HTR-8/SVneo (cell line): ENCODE measurements at places on chromosomes 11 and 22.

- DNase-seq, result no peak
Measured at GRCh38 chr11:46677169-46677568, 23.2 kb downstream of the ARHGAP1 start.

DNA sequence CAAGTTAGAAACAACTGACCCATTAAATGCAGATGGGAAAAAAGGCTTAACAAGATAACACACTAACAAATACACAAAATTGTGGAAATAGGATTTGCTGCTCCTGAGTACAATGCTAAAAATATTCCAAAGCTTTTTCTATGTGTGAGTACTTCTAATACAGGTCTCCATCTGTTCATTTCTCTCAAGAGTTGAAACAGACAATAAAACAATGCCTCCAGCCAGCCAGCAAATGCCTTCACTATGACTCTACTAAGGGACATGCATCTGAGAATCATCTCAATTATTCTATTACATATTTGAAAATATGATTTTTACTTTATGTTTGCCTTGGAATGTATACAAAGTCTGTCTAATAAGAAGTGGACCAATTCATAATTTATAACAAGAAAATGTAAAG, 119.0 kb downstream of the CADM1 start:
- no peak for DNase-seq

DNA sequence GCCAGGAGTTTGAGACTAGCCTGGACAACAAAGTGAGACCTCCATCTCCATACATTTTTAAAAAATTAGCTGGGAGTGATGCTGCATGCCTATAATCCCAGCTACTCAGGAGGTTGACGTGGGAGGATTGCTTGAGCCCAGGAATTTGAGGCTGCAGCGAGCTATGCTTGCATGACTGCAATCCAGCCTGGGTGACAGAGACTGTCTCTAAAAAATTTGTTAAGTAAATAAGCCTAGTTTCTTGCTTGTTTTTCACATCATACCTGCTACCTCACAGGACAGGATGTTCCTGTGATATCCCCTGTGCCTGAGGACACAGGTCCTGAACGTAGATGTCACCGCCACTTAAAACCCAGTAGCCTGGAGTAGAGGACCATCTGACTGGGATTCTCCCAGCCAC, 348.6 kb downstream of the MN1 start:
- DNase-seq, result no peak

- DNase-seq, result no peak
Measured at GRCh38 chr11:50182486-50182885, 149.8 kb downstream of the OR4C45 start.

DNA sequence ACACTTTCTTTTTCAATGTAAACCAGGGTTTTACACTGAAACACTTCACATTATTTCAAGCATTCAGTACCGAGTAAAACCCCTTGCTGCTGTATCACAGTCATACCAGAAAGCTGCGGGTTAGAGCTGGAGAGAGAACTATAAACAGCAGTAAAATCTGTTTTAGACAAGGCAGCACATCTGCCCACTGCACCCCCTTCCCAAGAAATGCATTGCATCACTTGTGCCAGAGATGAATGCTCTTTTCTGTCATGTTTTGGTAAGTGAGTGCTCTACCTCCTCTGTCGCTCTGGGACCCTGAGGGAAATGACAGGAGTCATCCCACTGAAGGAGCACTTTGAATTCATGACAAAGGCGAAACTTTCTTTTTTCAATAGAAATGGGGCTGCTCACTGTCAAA, 107.2 kb downstream of the MAML2 start:
- no peak for DNase-seq

DNA sequence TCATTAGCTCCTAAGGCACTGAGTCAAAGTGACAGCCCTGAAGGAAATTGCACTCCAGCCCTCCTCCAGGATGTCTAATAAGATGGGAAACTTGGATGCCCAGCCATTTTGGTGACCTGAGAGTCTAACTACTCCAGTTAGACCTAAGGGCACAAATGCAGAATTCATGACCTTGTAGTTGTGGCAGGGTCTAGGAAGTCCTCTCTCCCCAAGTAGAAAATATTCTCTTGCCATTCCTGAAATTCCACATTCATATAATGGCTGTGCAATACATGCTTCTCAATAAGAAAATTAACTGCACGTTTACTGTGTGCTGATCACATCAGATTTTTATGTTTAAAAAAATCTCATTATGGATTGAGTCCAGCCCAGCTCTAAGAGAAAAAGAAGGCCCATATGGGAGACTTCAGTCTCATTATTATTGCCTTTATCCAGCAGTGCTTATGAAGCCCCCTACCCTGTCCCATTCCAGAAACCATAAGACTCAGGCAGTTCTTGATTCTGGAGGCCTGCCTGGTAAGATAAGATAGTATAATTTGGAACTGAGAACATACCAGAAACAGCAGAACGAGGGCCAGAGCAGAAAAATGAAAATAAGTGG, 133.7 kb upstream of the LDLRAD3 start:
- DNase-seq, result no peak

DNA sequence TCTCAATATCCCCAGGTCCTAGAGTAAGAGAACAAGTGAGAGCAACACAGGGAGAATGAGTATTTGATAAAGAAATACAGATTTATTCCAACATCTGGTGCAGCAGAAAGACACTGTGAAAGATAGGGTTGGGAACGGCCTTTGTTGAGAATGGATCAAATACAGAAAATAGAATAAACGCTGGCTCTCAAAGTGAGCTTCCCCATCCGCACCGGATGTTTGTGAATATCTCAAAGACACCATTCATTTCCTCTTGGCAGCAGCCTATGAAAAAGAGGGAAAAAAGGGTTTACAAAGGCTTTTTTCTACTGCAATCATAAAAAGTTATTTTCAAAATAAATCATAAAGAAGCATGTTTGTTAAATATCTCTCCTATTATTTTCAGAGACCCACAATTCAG, 279.3 kb downstream of the CASP12 start:
- no peak for DNase-seq

- no peak for DNase-seq
Measured at GRCh38 chr22:39556970-39557841, 13.3 kb upstream of the CACNA1I start.

- DNase-seq, result peak; percentile 67
Measured at GRCh38 chr11:107898270-107898669, 30.0 kb upstream of the RAB39A start.

DNA sequence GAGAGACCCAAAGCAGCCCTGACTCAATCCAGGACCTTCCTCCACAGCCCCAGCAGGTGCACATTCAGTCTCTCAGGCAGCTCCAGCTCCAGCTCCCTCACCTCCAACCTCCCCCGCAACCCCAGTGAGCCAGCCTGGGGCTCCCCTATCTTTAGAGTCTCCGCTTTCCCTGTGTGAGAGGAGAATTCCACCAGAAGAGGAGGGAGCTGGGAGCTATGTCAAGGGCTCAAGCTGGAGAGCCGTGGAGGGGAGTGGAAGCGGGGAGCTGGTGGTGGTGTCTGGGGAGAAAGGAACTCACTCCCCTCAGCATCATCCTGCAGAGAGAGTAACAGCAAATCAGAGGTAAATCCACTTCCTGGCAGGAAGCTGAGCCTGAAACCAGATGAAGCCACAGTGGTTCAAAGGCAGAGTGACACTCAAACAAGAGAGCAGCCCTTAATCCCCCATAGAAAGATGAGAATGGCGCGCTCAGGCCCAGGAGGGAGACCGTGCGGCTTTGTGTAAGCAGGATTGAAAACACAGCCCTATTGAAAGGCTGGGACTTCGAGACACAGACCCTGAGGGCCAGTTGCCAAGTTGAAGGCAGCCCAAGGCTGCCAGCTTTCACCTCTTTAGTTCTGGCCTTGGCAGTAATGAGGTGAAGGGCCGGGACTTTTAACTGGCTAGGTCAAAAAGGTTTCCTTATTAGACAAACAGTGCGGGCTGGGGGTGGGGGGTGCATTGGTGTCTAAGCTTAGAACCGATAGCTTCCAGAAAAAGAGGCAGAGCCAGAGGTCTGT, 21.4 kb upstream of the CDON start:
- DNase-seq, result no peak

DNA sequence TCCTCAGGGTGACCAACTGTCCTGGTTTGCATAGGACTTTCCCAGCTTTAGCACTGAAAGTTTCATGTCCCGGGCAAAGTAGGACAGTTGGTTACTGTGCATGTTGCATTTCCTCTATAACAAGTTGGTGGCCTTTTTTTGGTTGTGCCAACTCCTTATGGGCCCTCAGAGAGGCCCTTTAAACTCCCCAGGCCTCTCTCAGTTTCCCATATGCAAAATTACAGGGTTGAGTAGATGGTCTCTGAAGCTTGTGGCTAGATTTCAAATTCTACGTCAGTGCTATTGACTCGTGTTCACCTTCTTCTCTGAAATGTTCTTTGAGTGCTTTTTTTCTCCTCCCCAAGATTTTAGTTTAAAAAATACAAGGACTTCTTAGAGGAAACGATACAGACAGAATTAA, 92.5 kb downstream of the MYO18B start:
- no peak for DNase-seq

DNA sequence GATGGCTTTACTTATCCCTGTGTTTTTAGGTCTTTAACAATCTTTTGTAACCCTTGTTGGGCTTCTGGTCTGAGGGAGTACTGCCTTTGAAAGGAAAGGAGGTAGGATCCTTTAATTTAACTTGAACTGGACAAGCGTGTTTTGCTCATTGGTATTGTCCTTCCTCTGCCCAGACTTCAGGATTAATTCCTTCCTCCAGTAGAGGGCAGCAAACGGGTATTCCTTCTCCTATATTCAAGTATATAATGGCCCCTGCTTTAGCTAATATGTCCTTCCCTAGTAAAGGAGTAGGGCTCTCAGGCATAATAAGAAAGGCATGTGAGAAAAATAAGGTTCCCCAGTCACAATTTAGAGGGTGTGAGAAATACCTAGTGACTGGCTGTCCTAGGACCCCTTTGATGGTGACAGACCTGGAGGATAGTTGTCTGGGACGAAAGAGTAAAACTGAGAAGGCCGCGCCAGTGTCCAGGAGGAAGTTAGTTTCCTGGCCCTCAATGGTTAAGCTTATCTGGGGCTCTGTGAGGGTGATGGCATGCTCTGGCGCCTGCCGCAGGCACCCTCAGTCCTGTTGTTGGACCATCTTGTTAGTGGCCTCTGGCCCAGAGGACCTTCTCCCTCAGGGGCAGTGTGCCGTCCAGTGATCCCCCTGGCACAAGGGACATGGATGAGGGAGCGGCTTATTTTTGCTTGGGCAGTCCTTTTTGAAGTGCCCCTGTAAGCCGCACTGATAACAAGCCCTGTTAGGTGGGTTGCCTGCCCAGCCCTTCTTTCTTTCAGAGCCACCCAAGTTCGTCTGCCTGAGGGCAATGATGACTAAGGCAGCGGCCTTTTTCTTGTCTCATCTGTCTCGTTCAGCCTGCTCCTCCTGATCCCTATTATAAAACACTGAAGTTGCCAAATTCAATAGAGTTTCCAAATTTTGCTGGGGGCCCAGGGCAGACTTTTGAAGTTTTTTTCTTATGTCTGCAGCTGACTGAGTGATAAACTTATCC, 51.8 kb downstream of the C11orf71 start:
- no peak for DNase-seq

GRCh38 chr11:128830290-128831173, 36.6 kb downstream of the KCNJ1 start:
- no peak for DNase-seq

GRCh38 chr11:8684600-8685290, 2.2 kb downstream of the RPL27A start:
- DNase-seq, result no peak

- no peak for DNase-seq
Measured at GRCh38 chr11:7154881-7155361, 66.1 kb downstream of the RBMXL2 start.

- no peak for DNase-seq
Measured at GRCh38 chr11:65425105-65425970, 2.7 kb downstream of the NEAT1 start.

GRCh38 chr11:15434529-15434928, 319.8 kb downstream of the INSC start:
- DNase-seq, result no peak

DNA sequence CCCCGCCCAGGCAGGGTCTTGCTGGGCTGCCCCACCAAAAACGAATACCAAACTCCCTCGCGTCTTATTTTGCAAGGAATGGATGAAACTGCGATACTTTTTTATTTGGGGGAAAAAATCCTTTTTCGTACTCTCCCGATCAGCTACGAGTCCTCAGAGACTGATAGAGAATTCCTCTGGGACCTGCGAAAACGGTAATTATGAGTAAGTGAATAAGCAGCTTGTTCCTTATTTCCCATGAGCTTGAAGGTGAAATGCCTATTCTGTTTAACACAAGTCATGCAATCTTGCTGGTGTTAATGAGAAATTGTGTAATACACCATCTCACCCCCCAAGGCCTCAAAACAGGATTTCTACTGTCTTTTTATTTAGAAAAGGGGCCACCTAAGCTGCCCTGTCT, 5.5 kb downstream of the GRK3 start:
- no peak for DNase-seq

DNA sequence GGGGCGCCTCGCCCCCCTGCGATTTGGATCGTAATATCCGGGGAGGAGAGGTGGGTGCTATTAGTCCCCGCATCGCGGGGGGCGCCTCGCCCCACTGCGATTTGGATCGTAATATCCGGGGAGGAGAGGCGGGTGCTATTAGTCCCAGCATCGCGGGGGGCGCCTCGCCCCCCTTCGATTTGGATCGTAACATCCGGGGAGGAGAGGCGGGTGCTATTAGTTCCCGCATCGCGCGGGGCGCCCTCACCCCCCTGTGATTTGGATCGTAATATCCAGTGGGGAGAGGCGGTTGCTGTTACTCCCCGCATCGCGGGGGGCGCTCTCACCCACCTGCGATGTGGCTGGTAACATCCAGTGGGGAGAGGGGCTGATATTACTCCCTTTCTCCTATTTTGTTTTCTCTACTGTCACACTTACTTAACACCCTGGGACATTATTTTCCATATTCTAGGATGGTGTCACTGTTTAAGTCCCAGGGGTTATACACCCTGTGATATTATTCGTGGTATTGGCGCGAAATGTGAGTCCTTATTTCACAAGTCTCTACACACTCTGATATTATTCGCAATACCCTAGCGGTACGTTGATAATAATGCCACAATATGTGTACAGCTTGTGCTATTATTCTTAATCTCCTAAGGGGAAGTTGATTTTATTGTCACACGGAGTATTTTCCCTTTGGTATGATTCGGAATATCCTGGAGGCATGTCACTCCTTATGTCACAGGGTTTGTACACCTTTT, 57.8 kb upstream of the ALDH3B2 start:
- DNase-seq, result no peak

- DNase-seq, result no peak
Measured at GRCh38 chr11:108115500-108116140, 5.7 kb upstream of the ACAT1 start.

DNA sequence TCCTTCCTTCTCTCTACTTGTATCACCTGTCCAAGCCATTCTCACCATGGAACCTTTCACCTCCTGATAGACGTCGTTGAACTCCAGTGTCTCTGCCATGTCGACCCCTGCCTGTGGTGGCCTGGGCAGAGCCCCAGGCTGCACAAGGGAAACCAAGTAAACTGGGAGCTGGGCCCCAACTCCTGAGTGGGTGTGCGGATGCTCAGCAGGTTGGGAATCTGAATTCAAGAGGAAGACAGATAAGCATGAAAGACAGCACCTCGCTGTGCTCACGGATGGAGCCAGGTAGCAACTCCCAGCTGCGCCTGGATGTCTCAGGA, 709 bp downstream of the SSRP1 start:
- DNase-seq, result no peak
